Stimulated activated naive CD8-positive, alpha-beta T cell treated with anti-CD3 and anti-CD28 coated beads, Interleukin-15, amount 100 ng/mL, for 72 hours (primary cell): ENCODE measurements at places on chromosomes 4 and X.

DNA sequence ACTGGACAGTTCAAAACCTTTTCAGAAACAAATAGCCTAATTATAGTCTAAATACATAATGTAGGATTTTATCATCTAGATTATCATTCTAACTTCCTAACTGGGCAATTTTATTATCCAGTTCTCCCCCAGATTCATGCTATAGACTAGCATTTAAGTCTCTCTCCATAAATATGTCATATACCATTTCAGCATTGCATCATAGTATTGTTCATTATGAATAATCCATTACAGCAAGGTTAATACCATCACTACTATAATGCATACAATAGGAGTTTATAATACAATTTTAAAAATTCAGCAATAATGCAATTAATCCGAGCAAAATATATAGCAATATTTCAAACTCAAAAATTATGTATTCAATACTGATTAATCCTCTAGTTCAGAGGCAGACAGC lies 77.4 kb downstream of the PDGFC start:
- no peak for DNase-seq

- no peak for DNase-seq
Observed at GRCh38 chr4:22508376-22508775, 7.5 kb downstream of the ADGRA3 start.

DNA sequence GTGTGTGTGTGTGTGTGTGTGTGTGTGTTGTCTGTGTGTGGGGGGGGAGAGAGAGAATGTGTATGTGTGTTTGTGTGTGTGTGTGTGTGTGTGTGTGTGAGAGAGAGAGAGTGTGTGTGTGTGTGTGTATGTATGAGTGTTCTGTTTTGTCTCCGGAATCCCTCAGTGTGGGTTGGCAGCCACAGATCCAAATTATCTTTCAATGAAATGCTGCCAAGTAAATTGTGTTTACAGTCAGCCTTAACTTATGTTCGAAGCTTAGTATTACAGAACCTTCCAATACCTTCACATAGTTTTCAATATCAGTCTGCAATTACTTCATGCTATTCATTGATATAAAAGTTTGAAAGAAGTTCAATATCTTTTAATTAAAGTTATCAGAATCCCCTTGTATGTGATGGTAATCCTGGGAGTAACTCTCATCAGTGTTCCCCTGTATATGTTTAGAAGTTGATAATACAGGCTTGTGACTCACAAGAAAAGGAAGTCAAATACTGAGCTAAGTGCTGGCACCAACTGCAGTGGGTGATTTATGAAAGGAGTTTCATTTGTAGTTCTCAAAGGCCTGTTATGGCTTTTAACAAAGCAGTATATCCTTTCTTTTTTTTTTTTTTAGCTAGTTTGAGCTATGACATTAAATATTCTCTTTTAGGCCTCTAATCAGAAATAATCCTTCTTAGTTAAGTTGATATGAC lies 51.6 kb upstream of the HTR2C start:
- DNase-seq: no peak

GRCh38 chrX:10168226-10168625 lies 11.5 kb downstream of the CLCN4 start:
- no peak for DNase-seq

GRCh38 chr4:105843941-105844340 lies 51.3 kb upstream of the NPNT start:
- no peak for DNase-seq

DNA sequence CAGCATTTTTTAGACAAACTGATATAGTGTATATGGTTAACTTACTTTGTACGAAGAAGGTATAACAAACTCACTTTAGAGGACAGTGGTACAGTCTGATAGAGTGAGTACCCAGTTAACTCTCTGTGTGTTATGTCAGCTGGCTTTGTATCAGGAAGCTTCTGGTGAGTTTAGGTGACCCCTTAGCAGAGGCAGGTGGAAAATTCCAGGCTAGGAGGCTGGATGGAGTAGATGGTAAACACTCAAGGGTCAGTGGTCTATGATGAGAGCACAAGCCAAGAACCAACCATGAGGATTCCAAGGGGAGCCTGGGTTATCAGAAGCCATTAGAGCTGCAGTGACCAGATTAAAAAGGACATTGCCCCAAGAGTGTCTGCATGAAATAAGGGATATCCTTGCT lies 227.3 kb upstream of the CENPE start:
- DNase-seq: no peak

DNA sequence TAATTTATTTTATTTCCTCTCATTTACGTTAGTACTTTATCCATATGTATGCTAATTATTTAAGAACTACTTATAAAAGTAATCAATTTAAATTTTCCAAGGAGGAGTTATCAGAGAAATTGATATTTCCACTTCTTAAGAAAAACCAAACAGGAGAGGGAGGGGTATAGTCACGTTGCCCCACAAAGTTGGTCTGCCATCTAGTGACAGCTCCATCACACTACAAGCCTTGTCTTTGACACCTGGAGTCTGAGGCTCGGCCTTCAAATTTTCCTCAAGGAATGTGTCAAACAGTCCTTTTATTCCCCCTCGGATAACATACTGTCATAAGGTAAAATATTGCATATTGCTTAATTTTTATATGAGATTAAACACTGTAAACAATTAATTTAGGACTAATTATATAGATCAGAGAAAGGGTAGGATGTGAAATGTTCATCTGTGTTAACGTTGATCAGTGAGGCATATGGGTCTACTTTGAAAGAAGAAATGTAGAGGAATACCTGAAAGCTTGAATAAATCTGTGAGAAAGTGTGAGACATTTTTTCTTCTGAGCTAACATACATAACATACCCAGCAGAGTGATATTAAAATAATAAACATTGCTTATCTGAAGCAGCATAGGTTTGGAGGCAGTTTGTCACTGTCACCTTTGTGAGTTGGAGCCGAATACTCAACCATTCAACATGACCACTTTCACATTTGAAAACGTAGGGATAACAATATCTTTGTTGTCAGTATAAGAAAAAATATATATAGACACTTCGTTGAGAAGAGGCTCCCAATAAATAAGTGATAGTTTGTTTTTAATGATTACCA lies 114.4 kb downstream of the GLRA3 start:
- peak; percentile 13 for DNase-seq

- no peak for DNase-seq
Observed at GRCh38 chr4:105679186-105679585, 29.3 kb downstream of the INTS12 start.

DNA sequence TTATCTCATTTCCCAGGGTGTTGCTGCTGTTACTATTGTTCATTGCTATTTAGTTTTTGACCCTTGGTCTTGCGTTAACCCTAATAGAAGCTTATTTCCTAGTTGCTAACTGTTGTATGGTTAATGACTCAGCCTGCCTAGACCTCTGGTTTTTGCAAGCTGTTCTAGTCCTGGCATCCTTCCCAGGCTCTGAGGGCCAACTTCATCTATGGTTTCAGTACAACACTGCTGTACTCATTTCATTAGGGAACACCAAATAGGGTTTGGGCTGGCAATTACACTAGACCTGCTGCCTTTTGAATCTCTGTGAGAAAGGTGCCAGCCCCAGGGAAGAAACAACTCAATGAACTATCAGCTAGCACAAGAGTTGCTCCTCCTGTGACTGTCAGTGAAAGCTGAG lies 59.6 kb downstream of the DCX start:
- no peak for DNase-seq

DNA sequence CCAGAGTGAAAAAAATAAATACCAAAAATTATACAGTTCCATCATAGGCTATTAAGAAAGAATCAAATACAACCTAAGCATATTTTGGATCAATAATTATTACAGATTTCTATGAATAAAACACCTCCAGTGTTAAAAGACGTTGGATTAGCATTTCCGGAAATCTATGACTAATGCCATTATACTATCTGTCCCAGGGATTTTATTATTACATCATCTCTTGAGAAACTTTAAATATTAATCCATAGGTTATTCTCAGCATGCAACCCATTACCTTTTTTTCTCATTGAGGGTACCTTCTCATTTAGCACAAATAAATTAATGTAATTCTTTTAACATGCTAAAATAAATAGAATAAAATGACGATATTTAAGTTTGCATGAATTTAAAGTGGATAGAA lies 44.6 kb downstream of the CXorf58 start:
- DNase-seq: no peak

DNA sequence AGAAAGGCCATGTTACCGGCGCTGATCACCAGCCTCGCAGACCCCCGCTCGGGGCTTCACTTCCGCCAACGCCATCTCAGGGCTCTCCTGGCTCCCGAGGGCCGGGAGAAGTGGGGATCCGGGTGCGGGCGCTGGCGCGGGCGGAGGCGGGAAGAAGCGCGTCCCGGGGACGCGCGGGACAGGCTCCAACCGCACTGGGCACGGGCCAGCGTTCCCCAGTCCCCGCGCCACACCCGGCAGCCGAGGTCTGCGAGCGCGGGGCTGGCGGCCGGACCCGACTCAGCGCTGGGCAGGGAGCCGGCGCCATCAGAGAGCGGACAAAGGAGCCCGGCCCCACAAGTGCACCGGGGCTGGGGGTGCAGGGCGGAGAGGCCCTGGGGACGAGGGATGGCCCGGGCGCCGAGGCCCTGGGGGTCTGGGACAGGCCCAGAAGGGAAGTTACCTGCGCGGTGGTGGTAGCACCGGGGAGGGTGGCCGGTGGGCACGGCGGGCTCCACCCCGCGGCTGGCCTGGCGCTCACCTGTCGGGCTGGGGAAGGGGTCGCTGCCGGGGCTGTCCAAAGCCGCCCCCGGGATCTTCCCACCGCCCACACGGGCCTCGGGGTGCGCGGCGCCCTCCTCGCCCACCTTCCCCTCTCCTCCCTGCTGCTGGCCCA lies 449 bp downstream of the CTPS2 start:
- peak; percentile 13 for DNase-seq
